ENCODE measurements at places on chromosomes 2 and 18. TPM values are rescaled to one million over a fixed set of nuclear protein-coding genes. Genes with fewer than 3 reads are reported as not detected.

- H3K36me3 ChIP-seq, result no peaks in the 10 kb centered on the region
- no peak overlapping the region for H3K27ac ChIP-seq
Observed at GRCh38 chr2:226466589-226466988, 333.0 kb downstream of the IRS1 start.

GRCh38 chr18:54294274-54294673, 25.0 kb downstream of the POLI start:
- H3K27me3 ChIP-seq, result no peaks in the 10 kb centered on the region
- no peak overlapping the region for H3K4me3 ChIP-seq
- peaks cover 24% of the 10 kb centered on the region for H3K36me3 ChIP-seq
- no peaks in the 10 kb centered on the region for H3K4me1 ChIP-seq
- no peak overlapping the region for H3K27ac ChIP-seq

ALPI gene
- not detected for total RNA-seq

RANBP2 gene
- 42.4 TPM for total RNA-seq

SDC1 gene
- total RNA-seq, result not detected

DNA sequence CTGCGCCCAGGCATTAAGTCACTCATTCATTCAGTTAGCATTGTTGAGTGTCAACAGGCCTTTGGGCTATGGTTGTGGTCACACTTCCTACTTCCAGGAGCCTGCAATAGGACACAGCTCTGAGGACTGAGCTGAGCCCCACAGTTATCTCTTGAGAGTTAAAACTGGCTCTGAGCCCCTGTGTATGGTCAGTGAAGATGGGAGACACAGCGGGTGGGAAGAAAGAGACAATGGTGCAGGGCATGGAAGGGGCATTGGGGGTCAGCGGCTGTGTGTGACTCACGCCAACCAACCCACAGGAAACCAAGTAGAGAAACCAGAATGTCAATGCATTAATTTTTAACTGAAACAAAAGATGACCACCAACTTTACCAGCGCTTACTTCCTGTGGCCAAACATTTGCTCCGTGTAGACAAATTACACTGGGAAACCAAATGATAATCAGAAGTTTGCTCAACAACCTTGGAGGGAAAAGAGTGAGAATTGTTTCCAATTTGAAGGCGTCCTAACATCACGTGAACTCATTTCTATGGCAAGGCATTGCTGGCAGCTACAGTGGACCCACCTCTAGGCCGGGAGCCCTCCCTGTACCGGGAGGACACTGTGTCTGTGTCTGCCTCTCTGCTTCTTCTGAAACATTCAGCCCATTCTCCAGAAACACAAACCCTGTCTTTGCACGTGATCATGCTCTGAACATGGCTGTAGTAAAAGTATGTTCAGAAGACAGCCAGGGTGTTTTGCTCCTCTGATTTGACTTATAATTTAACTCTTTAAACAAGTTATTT, 212.0 kb upstream of the ID2 start:
- no peaks in the 10 kb centered on the region for H3K27me3 ChIP-seq
- peak overlapping the region; percentile 89 for H3K27ac ChIP-seq
- H3K4me1 ChIP-seq, result peaks cover 73% of the 10 kb centered on the region
- no peak for DNase-seq
- peaks cover 50% of the 10 kb centered on the region for H3K36me3 ChIP-seq
- no peak overlapping the region for H3K4me3 ChIP-seq

ANKRD62 gene
- not detected for total RNA-seq

GRCh38 chr2:18180031-18180610, 301.7 kb downstream of the KCNS3 start:
- no peaks in the 10 kb centered on the region for H3K27me3 ChIP-seq
- DNase-seq, result no peak
- no peak overlapping the region for H3K4me3 ChIP-seq
- no peaks in the 10 kb centered on the region for H3K4me1 ChIP-seq
- H3K36me3 ChIP-seq, result no peaks in the 10 kb centered on the region

SCN3A gene
- not detected for total RNA-seq

DNA sequence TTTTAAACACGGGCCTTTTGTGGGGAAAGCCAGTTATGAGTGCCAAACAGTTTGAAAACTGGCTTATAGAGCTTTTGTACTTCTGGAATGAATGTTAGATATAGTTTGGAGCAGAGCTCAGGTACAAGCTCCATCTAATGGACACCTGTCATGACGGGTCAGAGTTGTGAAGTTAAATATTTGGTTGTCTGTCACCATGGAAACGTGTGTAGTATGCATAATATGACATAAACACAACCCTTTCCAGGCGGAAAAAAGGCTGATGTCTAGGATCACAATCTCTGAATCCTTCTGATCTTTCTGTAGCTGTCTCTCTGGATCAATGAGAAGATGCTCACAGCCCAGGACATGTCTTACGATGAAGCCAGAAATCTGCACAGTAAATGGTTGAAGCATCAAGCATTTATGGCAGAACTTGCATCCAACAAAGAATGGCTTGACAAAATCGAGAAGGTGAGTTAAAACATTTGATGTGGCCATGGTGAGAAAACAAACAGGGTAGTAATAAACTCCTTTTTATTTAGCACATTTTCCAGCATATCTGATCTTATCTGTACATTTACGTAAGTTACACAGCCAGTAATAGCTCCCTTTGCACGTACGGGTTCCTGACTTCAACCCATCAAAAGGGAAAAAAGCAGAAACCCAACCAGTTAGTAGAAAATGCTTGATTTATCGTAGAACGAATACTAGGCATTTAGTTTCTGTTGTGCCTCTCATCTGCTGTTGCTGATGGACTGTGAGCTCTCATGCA, 80.6 kb upstream of the EML6 start:
- H3K4me3 ChIP-seq, result no peak overlapping the region
- peaks cover 8% of the 10 kb centered on the region for H3K4me1 ChIP-seq
- peaks cover 78% of the 10 kb centered on the region for H3K36me3 ChIP-seq
- H3K27me3 ChIP-seq, result no peaks in the 10 kb centered on the region
- no peak for DNase-seq

HOXD4 gene
- total RNA-seq, result not detected

TMEM17 gene
- total RNA-seq, result not detected

DNA sequence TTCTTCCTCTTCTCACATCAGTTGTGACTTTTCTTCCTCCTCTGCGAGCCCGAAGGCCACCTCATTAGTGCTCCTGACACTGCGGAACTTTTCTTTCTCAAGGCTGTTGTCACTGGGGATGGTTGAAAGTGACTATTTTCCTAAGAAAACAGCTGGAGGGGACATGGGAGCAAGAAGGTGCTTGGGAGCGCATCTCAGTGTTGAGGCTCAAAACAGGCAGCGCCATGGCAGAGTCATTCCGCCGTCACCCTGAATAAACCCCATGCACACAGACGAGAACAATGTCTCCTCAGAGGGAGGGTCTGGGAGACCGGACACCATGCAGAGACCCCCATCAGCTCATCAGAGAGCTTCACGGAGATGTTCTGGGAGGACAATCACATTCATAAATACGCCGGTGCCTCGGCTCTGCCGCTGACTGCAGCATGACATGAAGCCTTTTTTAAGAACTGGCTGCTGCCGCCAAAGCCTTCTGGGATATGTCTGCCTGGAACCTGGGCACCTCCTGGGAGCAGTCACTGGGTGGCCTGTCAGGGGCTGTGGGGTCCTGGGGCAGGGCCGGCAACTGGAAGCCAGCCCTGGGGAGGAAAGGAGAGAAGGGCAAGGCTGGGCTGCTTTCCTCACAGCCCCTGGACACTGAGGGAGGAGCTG, 19.2 kb downstream of the ATOH8 start:
- peaks cover 23% of the 10 kb centered on the region for H3K27me3 ChIP-seq
- no peaks in the 10 kb centered on the region for H3K36me3 ChIP-seq
- no peak overlapping the region for H3K4me3 ChIP-seq
- H3K27ac ChIP-seq, result no peak overlapping the region
- DNase-seq, result no peak

DNA sequence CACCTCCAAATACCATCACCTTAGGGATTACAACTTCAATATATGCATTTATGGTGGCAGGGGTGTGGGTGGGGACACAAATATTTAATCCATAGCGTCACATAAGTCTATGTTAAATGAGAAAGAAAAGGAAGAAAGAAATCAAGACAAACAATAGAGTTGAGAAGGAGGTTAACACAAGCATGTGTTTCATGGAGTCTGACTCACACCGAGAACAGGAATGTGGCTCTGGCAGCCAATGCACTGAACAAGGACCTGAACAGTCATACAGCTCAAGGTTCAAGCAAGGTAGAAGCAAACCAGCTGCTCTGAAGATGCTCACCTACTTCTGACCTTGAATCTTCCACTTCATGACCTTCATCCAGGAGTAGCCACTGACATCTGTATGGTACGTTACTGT, 36.2 kb upstream of the LPIN1 start:
- no peaks in the 10 kb centered on the region for H3K36me3 ChIP-seq
- no peak for DNase-seq
- H3K27ac ChIP-seq, result no peak overlapping the region
- H3K27me3 ChIP-seq, result peaks cover 20% of the 10 kb centered on the region
- no peak overlapping the region for H3K4me3 ChIP-seq

GRCh38 chr2:14569294-14569693, 63.2 kb upstream of the LRATD1 start:
- no peaks in the 10 kb centered on the region for H3K27me3 ChIP-seq
- H3K4me3 ChIP-seq, result no peak overlapping the region
- no peak overlapping the region for H3K27ac ChIP-seq

DNA sequence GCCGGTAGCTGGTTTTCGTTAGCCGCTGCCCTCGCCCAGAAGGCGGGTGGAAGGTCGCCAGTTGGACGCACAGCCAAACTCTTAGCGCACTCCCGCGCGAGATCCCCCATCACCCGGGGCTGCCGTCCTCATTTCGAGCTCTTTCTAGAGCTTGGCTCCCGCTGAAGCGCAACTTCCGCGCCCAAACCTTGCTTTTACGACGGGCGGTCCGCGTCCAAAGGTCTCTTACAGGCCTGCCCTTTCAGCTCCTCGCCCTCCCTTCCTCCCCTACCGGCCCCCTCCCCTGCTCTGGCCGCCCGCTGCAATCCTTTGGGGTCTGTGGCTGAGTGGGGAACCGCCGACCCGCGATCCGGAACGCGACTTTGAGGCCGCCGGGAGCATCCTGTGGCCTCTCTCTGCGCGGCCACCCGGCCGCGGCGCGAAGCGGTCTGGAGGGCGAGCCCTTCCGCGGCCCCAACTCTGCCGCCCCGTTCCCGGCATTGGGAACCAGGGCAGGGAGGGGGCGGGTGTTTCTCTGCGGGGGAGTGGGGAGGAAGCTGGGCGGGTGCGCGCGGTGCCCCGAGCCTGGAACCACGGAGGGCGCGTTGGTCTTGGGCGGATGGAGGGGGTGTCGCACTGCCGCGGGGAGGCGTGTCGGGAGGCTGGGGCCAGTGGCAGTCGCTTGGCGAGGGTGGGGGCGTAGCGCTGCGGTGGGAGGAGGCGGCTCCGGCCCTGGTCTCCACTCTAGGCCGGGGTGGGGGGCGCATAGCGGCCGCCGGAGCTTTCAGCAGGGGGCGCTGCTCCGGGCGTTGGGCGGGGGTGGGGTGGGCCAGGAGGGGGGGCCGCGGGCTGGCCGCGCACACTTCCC, at the start of gene GDF7:
TSS of gene GDF7 (plus strand) at position 841 of the 847 bp plus-strand sequence. CDS start 96 bp downstream, outside the sequence.
- no peak within 1 kb of the TSS for H3K27ac ChIP-seq
- peak; percentile 39 for DNase-seq
- H3K4me1 ChIP-seq, result peaks cover 14% of the 10 kb centered on the region
- peaks cover 68% of the 10 kb centered on the region for H3K27me3 ChIP-seq

GRCh38 chr2:33354981-33355380, 121.5 kb upstream of the RASGRP3 start:
- H3K27ac ChIP-seq, result no peak overlapping the region
- H3K4me1 ChIP-seq, result no peaks in the 10 kb centered on the region
- peaks cover 7% of the 10 kb centered on the region for H3K36me3 ChIP-seq
- no peak for DNase-seq
- peaks cover 5% of the 10 kb centered on the region for H3K27me3 ChIP-seq
- no peak overlapping the region for H3K4me3 ChIP-seq
